Activated CD4-positive, alpha-beta T cell treated with anti-CD3 and anti-CD28 coated beads, Interleukin-2, Interleukin-6, amounts not matched to agents 100 ng/mL and 50 ng/mL, durations not matched to agents 16 hours and 8 hours (primary cell): ENCODE measurements at places on chromosomes 5 and 9.

GRCh38 chr5:90488791-90489190 is 14.1 kb downstream of the POLR3G start:
- no peak for DNase-seq

DNA sequence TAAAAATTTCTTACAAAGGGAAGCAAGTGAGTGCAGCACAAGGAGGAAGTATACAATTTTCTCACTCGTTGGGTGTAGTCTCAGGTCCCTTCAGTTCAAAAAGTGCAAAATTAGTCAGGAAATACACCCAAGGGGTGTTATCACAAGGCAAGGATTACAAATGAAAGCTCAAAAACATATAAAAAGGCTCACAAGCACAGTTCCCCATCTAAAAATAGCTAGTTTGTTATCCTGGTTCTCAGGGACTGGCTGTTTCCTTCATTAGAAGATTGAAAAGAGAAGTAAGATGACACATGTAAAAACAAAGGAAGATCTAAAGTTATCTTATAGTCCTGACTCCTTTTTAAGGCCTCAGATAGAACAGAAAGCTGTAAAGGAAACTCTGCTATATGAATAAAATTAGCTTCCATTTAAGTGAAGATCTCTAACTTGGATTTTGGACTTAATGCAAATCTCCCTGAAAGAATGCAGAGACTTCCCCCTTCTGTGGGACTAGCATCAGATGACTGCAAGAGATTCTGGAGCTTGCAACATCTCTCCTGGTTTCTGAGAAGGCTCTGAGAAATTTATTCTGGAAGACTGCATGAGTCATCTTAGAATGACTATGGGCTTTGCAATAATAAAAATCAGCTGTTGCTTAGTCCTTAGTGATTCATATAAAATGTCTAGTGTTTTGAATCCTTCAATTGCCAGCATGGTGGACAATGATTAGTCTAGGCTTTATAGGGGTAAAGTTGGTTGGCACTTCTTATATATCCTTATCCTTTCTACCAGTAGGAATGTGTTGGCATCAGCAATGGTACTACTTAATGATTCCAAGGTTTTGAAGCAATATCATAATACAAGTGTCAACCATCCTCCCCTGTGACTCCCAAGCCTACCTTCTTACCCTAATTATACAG is 25.4 kb downstream of the DAB2 start:
- peak; percentile 4 for DNase-seq

GRCh38 chr5:31362529-31362900 is 169.0 kb downstream of the CDH6 start:
- no peak for DNase-seq

- no peak for DNase-seq
These were observed 39.7 kb upstream of the NIPBL start for GRCh38 chr5:36836831-36837230.

DNA sequence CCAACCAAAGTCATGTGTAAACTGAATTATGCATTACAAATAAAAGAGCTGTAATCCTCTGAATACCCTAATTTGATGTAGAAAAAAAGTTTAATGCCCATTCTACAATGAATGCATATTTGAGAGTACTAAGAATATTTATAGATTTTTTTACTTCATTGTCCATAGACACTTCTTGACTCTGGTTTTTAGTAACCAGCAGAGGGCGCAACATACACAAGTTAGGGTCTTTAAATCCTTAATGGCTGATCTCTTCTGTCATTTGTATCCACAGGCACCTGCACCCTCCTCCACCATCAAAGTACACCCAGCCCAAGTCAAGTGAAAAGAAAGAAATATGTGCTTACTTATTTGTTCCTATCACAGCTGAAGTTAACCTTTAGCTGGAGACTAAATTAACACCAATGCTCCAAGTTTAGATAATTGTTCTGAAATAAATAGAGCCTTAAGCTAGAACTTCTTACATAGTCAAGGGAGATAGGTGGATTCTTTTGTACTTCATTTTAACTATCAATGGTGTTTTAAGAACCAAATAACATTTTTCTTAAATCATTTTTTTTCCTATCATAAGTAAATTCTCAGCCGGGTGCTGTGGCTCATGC is 524.2 kb upstream of the DAB2 start:
- peak; percentile 85 for DNase-seq

DNA sequence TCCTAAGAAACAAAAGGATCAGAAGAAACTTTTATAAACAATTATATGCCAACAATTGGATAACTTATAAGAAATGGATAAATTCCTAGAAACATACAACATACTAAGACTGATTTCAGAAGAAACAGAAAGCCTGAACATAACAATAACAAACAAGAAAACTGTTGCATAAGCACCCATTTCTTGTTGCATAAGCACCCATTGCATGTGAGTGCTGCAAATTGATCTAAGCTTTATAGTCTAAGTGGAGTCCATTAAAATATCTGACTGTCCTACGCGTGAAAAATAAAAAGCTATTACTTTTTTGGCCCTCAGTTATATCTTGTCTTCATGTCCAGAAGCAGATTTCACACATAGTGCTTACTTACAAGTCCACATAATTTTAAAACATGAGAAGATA is 19.3 kb downstream of the TYRP1 start:
- no peak for DNase-seq

- peak; percentile 88 for DNase-seq
These were observed 53.5 kb downstream of the RGS3 start for GRCh38 chr9:113516840-113517577.
